CD8-positive, alpha-beta memory T cell (primary cell): ENCODE measurements at places on chromosomes 7 and 10. TPM values are rescaled to one million over a fixed set of nuclear protein-coding genes. Genes with fewer than 3 reads are reported as not detected.

GRCh38 chr10:116059320-116059719 lies 213.7 kb downstream of the GFRA1 start:
- no peaks in the 10 kb centered on the region for H3K36me3 ChIP-seq
- H3K27ac ChIP-seq, result no peak overlapping the region
- H3K27me3 ChIP-seq, result no peaks in the 10 kb centered on the region
- no peak overlapping the region for H3K4me3 ChIP-seq
- no peak for DNase-seq
- H3K4me1 ChIP-seq, result no peaks in the 10 kb centered on the region

- no peaks in the 10 kb centered on the region for H3K27me3 ChIP-seq
- DNase-seq, result no peak
- H3K4me1 ChIP-seq, result peaks cover 5% of the 10 kb centered on the region
- no peak overlapping the region for H3K4me3 ChIP-seq
These were observed 118.7 kb downstream of the HIPK2 start for GRCh38 chr7:139658908-139659675.

DNA sequence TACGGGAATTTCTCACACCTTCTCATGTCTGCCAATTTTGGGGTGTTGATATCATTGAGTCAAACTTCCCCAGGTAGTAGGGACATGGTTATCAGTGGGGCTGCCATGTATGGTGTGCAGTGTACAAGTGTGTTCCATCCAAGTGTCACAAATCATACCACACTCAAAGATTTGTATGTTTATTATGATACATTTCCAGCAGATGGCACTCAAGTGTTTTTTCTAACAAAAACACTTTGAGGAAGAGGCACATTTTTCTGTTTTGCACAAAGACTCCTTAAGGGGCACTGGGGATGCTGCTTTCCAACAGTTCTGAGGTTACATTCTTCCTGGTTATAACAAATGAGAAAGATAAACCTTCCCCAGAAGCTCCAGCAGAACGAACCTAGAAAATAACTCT lies 414.5 kb downstream of the REEP3 start:
- no peaks in the 10 kb centered on the region for H3K27me3 ChIP-seq
- no peak overlapping the region for H3K4me3 ChIP-seq
- no peak for DNase-seq
- H3K36me3 ChIP-seq, result no peaks in the 10 kb centered on the region

- H3K36me3 ChIP-seq, result no peaks in the 10 kb centered on the region
- H3K27me3 ChIP-seq, result no peaks in the 10 kb centered on the region
- no peak overlapping the region for H3K27ac ChIP-seq
- no peak overlapping the region for H3K4me3 ChIP-seq
These were observed 7.7 kb upstream of the ITPRIP start for GRCh38 chr10:104345941-104346340.

BLNK gene
- total RNA-seq, result not detected

DNA sequence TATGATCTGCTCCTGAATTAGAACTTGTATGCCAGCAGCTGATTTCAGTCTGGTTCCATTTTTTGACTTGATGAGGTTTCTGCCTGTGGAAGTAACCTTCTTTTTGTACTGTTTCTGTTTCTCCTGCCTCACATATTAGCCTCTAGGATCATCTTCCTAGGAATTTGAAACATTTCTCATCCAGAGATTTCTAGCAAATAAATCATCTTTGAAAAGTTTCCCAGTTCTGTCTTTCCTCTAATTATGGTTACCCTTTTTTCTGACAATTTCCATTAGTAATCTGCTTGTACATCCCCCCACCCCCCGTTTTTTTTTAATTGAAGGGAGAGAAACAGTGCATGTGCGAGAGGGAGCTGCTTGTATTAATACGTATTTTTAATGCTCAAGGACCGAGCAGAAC lies 92.2 kb downstream of the NRF1 start:
- no peak overlapping the region for H3K27ac ChIP-seq
- no peak overlapping the region for H3K4me3 ChIP-seq
- peaks cover 2% of the 10 kb centered on the region for H3K36me3 ChIP-seq

VAX1 gene
- total RNA-seq, result not detected

GRCh38 chr7:52777051-52777822 lies 258.2 kb upstream of the POM121L12 start:
- no peak for DNase-seq
- H3K27ac ChIP-seq, result no peak overlapping the region
- H3K4me3 ChIP-seq, result no peak overlapping the region
- no peaks in the 10 kb centered on the region for H3K27me3 ChIP-seq

DNA sequence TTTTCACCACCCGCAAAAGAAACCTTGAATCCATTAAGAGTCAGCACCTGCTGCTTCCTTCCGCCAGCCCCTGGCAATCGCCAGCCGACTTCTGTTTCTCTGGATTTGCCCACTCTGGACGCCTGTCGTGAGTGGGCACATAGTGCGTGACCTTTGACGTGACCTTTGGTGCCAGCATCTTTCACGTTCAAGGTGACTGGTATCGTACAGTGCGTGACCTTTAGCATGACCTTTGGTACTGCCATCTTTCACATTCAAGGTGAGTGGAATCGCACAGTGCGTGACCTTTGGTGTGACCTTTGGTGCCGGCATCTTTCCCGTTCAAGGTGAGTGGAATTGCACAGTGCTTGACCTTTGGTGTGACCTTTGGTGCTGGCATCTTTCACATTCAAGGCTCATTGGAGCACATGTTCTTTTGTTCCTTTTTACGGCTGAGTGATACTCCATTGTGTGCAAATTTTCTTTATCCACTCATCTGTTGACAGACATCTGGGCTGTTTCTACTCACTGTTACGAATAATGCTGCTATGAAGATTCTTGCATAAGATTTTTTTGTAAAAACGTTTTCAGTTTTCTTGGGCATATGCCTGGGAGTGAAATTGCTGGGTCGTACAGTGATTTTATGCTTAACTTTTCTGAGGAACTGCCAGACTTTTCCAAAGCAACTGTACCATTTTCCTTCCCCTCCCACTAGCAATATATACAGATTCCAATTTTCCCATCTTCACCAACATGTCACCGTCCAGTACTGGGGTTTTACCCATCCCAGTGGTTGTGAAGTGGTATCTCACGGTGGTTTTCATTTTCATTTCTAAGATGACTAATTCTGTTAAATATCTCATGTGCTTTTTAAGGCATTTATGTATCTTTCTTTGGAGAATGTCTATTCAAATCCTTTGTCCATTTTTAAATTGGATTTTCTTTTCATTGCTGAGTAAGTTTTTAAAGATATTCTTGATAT lies 145.3 kb downstream of the DIP2C start:
- H3K4me1 ChIP-seq, result no peaks in the 10 kb centered on the region
- H3K4me3 ChIP-seq, result no peak overlapping the region
- H3K27me3 ChIP-seq, result no peaks in the 10 kb centered on the region
- no peak for DNase-seq
- H3K27ac ChIP-seq, result no peak overlapping the region

DNA sequence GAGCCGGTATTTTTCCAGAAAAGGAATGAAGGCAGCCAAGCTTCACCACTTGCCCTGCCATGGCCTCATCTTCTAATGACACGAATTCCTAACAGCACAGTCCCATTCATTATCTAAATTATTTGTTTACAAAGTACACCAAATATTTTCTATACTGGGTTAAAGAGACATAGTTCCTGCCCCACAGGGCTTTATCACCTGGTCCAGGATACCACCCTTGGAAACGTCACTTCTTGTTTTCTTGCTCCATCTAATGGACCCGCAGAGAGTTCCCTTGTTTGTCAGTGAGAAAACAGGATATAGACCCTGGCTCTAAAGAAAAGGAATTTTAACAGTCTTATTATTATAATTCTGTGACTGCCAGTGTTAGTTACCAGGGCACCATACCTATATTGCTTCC lies 1165.4 kb downstream of the GATA3 start:
- H3K4me1 ChIP-seq, result no peaks in the 10 kb centered on the region
- H3K4me3 ChIP-seq, result no peak overlapping the region
- no peaks in the 10 kb centered on the region for H3K27me3 ChIP-seq
- DNase-seq, result no peak
- H3K27ac ChIP-seq, result no peak overlapping the region
- H3K36me3 ChIP-seq, result no peaks in the 10 kb centered on the region

DNA sequence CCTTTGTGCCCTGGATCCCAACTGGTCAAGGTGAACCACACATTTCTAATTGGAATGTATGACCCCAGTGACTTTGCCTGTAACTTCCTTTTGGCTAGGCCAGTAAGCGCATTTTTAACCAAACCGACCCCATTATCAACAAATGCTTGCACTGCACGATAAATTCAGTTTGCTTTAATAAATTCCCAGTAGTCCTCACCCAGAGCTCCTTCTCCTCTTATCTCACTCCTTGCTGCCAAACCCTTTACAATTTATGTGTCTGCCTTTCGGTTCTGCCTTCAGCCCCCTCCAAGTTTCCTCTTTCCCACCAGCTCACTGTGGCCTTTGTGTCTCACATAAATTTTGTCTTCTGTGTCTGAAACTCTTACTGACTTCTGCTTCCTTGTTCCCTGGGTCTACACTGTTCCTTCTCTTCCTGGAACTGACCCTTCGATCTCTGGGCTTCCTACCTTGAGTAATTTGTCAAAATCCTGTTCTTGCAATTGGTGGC lies 59.0 kb downstream of the TBXAS1 start:
- no peaks in the 10 kb centered on the region for H3K4me1 ChIP-seq
- DNase-seq, result no peak
- H3K4me3 ChIP-seq, result no peak overlapping the region
- H3K27me3 ChIP-seq, result no peaks in the 10 kb centered on the region

- DNase-seq, result no peak
- no peaks in the 10 kb centered on the region for H3K36me3 ChIP-seq
- H3K4me1 ChIP-seq, result no peaks in the 10 kb centered on the region
These were observed 10.5 kb upstream of the SLC26A3 start for GRCh38 chr7:107813524-107813923.

DNA sequence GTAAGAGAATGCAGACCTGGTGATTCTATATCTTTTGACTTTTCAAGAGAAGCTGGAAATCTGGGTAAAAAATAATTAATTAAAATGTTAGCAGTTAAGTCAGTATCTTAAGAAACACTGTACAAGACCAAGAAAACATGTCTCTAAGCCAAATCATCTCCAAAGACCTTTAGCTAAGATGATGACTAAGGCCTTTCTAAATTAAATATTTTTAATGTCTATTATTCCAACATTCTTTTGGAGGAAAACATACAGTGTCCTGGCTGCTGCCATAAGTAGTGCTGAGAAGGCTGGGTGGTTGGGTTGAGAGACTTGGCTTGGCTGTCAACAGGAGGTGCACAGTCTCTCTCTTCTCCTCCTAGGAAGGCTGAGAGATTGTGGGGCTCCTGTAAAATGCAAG lies 20.3 kb downstream of the STARD3NL start:
- H3K27ac ChIP-seq, result no peak overlapping the region
- H3K4me3 ChIP-seq, result no peak overlapping the region
- peaks cover 9% of the 10 kb centered on the region for H3K4me1 ChIP-seq
- DNase-seq, result no peak

GRCh38 chr7:43650457-43651052 lies 67.6 kb downstream of the STK17A start:
- H3K27me3 ChIP-seq, result no peaks in the 10 kb centered on the region
- H3K36me3 ChIP-seq, result no peaks in the 10 kb centered on the region
- peak overlapping the region; percentile 64 for H3K4me3 ChIP-seq
- H3K4me1 ChIP-seq, result peaks cover 88% of the 10 kb centered on the region

- no peaks in the 10 kb centered on the region for H3K4me1 ChIP-seq
- no peak overlapping the region for H3K4me3 ChIP-seq
- no peaks in the 10 kb centered on the region for H3K27me3 ChIP-seq
- H3K36me3 ChIP-seq, result no peaks in the 10 kb centered on the region
- no peak overlapping the region for H3K27ac ChIP-seq
These were observed 75.8 kb downstream of the CALN1 start for GRCh38 chr7:72336382-72336631.

DNA sequence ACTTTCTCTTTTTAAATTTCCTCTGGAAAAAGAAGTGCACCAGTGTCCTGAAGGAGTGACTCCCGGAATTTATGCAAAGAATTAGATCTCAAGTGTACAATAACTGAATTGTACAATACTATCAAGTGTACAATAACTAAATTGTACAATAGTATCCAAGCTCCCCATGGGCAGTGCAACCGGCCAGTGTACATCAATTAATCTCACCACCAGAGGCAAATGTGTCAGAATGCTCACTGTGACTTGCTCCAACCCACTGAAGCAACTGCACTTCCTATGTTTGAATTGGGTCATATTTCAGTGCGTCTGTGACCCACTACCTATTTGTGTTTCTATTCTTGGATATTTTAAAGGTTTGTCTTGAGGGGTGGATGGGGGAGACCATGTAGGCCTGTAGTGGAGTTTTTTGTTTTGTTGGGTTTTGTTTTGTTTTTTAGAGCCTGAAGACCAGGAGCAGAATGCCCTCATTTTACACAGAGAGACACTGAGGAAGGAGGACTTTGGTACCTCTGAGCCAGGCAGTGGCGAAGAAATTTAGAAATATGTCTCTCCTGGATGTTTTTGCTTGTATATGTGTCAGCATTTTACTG lies 78.5 kb upstream of the CTTNBP2 start:
- no peaks in the 10 kb centered on the region for H3K27me3 ChIP-seq
- no peak for DNase-seq
- no peaks in the 10 kb centered on the region for H3K36me3 ChIP-seq
- H3K27ac ChIP-seq, result no peak overlapping the region
- H3K4me3 ChIP-seq, result no peak overlapping the region
